ENCODE measurements at places on chromosomes 6 and 20.

DNA sequence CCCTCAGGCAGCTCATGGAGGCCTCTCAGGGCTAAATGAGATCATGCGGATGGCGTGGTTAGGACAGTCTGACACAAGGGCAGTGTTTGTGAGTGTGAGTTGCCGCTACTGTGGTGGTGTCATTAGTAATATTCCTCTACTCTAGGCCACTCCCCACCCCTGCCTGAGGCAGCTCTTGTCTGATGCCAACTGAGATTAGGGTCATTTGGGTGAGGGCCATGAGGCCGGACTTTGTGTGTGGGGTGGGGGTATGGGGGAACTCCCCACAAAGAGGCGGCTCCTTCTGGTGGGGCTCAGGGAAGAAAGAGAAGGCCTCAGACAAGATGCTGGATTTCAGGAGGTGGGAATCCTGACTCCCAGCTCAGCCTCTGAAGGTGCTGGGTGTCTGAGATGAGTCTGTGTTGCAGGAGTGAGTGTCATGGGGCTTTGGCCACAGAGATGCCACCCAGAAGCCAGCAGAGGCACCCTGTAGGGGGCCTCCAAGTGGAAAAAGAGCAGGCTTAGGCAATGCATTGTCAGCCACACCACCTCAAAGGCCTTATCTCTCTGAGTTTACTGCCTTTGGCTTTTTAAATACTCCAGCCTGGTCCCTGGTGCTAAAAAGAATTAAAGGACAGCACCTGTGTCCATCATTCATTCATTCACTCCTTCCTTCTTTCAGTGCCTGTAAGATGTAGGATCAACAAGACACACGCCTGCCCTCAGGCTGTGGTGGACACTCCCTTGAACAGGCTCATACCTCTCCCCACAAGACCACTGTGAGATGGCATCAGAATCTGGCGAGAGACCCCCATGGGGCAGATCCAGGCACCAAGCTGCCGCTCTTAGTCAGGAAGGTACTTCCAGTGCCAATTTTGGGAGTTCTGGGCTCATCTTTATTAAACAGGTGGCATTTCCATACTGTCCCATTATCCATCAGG is 175.2 kb downstream of the MRPL14 start:
- DNase-seq: no peak

GRCh38 chr6:131949909-131950766 is 1.0 kb downstream of the CCN2 start:
- peak; percentile 86 for DNase-seq

GRCh38 chr6:5712349-5713215 is 294.1 kb downstream of the NRN1 start:
- no peak for DNase-seq

GRCh38 chr20:14049111-14049510 is 53.8 kb downstream of the MACROD2 start:
- no peak for DNase-seq

DNA sequence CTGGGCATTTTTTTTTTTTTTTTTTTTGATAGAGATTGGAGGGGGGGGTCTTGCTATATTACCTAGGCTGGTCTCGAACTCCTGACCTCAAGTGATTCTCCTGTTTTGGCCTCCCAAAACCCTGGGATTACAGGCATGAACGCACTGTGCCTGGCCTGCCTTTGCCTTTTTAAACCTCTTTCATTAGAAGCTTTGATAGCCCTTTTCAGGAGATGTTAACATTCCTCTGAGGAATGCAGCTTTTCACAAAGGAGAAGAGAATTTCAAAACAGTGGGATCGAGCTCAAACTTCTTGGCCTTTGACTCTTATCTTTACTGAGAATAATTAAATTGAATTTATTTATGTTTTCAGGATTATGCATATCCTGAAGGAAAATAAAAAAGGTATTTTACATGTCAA is 31.3 kb downstream of the SLC26A8 start:
- no peak for DNase-seq

DNA sequence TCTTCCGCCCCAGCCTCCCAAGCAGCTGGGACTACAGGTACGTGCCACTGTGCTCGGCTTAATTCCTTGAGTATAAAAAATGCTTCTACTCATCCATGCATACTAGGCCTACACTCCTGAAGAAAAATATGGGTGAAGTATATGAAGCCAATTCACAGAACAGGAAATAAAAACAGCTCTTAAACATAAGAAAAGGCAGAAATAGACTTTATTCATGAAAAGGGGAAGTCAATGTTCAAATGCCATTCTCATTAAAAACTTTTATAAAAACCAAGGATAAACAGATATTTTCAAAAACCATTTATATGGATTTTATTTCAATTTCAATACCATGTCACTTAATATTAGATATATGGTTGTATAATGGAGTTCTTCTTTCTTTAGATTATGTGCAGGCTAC is 18.3 kb downstream of the SERPINB9 start:
- no peak for DNase-seq

DNA sequence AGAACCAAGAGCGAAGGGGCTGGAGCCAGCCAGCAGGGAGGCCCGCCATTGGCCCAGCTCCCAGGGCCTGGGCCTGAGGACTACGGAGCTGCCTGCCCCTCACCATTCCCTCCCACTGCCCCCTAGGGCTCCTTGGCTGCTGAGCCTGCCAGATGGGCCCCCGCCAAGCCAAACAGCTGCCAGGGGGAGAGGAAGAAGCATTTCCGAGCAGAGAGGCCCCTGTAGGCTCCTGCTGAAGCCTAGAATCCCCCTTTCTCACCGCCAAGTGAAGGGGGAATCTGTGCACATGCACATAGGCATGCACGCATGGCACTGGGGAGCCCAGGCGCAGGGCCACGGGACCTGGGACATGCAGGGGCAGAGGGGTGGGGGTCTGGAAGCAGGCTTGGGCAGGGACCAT is 28.5 kb upstream of the MRPS18A start:
- DNase-seq: no peak

DNA sequence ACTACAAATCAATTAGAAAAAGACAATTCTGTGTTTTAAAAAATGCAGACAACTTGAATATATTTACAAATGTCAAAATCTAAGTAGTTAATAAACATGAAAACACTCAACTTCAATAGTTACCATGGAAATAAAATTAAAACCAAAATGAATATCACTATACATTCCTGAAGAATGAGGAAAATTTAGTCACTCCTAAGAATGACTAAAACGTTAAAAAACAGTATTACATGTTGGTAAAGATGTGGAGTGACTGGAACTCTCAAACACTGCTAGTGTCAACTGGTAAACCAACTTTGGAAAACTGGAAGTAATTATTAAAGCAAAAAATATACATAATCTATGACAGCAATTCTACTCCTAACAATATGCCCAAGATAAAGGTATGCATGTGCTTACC is 36.3 kb downstream of the AHI1 start:
- no peak for DNase-seq

- DNase-seq: no peak
These were observed 2.2 kb downstream of the BICRAL start for GRCh38 chr6:42783876-42784642.
